NCI-H2081 (cell line): ENCODE measurements at places on chromosomes 16 and 17.

- DNase-seq: no peak
These were observed 681.9 kb downstream of the CDH11 start for GRCh38 chr16:64440005-64440404.

DNA sequence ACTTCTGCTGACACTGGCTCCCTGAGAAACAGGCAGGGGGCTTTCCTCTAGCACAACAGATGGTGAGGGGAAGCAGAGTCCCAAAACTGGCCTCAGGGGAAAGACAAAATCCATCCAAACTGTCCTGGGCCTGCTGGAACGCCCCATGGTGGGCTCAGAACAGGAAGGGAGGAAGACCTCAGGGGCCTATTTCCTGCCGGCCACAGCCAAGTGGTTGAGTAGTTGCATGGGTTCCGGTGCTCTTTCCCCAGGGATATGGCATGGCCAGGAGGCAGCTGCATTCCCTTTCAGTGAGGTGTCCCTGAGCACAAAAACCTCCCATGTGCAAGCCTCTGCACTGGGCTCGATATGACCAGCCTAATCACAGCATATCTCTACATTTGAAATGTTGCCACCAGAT, 303.0 kb upstream of the IRX5 start:
- no peak for DNase-seq

GRCh38 chr17:66865151-66865550, 30.2 kb downstream of the CACNG5 start:
- no peak for DNase-seq

DNA sequence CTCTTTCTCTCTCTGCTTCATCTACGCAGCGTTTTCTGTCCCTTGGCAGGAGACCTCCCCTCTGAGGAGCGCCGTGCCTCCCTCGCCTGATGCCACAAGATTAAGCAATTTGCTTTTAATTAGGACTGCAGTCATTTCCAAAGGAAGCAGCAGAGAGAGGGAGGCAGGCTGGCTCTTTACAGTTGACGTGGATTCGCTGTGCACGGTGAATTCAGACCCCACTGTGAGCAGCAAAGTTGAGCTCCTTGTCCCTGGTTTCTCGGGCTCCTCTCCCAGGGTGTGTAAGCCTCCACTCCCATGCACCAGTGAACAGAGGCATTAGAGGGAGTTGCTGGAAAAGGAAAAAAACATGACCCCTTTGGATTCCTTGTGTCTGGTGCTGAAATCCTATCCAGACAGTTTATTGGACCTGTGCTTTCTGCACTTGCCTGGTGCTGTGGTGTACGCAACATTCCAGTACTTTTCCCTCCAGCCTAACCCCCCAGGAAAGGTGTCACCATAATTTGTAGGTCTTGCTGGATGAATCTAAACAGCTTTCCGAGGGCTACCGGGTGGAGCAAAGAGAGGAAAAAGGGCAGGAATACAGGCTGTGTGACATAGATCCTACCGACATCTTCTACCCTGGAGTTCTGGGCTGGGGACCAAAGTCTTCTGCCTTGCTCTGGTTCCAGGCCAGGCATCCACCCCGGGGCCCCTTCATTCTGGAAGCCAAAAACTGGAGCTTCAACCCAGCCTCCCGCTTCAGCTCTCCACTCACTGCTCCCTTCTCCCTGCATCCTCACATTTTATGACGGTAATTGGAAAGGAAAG, 171.0 kb downstream of the MAF start:
- DNase-seq: no peak

DNA sequence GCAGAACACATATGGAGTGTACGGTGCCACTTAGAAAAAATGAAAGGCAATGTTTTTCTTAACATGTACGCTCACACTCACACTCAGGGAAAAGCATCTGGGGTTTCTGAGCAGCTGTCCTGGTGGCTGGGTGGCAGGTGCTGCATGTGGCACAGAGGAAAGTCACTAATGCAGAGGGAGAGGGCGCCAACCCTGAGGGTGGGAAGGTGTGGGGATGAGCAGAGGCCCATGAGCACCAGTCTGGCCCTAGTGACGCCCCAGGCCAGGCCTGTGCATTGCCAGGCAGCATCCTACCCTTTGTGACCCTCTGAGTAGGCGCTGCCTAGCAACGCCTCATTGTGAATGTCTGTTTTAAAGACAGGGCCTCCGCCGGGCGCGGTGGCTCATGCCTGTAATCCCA, 19.1 kb upstream of the LCMT1 start:
- no peak for DNase-seq

GRCh38 chr17:50523208-50523607, 9.3 kb upstream of the EPN3 start:
- DNase-seq: no peak

DNA sequence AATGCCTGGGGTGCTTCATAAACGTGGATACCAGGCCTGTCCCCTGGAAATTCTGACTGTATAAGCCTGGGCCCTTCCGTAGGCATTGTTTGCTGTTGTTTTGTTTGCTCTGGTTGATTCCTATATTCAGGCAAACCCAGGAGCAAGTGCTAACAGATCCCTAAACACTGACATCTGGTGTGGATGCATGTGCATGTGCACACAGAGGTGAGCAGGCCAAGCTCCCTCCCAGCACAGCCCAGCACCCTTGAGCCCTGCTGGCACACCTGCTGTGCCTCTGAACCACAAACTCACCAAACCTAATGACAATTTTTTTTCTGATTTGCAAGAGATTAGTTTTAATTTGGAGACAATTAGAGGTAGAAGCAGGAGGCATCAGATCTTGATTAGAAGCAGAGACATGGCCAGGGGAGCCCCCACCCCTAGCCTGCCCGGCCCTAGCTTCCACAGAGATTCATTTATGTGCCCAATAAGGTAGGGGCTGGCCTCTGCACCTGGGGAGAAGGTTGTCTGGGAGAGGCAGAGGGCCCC, 40.4 kb downstream of the TMEM132E start:
- DNase-seq: no peak

GRCh38 chr16:482468-483185, 44.9 kb upstream of the CAPN15 start:
- no peak for DNase-seq

- no peak for DNase-seq
These were observed 29.2 kb downstream of the GNA13 start for GRCh38 chr17:65027305-65027704.

GRCh38 chr16:23711785-23712184, 1.2 kb downstream of the ERN2 start:
- no peak for DNase-seq

DNA sequence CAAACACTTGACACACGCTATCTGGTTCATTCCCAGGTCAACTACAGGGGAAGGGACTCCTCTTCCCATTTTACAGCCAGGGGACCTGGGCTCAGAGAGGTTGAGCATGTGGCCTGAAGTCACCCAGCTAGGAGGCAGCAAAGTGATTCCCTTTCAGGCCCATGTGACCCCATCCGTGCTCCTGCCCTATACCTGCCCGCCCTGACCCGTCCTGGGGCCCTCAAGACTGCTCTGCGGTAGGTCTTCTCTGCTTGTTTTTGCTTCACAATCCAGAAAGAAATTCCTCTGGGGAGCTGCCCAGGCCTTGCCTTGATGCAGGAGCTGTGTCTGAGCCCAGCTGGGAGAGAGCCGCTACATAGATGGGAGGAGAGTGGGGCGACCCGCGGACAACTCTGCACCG, 161.4 kb downstream of the SDK2 start:
- DNase-seq: no peak

DNA sequence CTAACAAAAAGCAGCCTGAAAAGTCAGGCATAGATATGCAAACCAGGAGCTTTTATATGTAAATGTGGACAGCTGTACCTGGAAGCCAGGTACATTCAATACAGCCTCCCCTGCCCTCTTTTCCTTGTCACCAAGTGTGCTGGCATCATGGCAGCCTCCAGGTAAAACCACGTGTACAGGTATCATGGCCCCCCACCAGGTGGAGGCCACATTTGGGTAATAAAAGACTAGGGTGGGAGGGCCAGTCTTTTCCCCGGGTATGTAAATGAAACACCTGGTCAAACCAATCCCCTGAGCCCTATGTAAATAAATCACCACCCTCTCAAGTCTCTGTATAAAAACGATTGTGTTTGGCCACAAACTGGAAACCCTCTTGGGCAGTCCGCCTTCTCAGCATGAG, 226.4 kb upstream of the GOT2 start:
- DNase-seq: no peak

DNA sequence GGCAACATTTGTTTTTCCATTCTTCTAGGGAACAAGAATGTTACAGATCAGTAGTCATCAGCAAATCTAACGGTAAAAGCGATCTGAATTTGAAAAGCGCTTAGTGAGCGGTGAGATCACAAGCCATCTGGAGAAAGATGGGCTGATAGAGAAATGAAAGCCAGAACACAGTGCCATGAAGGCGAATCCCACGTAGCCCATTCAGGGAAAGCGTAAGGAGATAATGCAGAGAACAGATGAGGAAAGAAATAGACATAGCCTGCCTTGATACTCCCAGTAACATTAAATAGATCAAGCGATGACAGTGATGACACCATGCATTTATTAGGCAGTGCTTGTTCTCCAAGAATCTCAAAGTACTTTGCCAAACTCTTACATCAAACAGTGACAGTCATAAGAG, 183.1 kb upstream of the PSMD7 start:
- no peak for DNase-seq

DNA sequence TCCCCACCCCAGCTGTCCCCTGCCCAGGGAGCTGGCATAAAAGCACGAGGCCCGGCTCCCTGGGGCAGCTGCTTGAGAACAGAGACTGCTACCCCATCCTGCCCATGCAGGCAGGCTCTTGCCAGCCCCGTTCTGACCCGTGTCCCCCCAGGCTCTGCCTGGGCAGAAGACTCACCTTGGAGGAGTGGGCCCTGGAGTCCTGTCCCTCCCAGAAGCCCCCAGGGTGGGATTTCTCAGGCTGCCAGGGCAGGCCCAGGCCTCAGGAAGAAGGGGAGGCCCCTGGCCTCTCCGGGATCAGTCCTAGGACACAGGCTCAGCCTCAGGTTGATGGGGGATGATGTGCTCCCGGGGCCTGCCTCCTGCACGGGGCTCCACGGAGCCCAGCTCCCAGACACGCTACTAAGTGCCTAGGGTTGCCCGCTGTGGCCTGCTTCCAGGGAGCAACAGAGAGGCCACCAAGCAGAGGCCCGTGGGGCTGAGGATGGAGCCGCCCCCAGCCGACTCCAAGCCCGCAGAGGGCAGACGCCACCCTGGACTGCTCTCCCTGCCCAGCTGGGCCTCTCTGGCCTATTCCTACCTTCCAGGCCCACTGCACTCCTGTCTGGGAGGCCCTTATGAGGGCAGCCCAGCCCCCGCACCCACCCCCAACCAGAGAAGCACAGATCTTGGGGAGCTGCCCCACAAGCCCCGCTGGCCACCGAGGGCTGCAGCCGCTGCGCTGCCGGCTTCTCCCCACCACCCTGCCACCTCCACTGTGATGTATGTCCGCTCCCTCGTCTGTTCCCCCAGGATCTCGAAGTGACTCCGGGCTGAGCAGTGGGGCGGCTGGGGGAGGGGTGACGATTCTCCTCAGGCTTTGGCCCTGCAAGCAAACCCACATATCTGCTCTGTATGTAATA, 1.7 kb downstream of the NME3 start:
- no peak for DNase-seq

DNA sequence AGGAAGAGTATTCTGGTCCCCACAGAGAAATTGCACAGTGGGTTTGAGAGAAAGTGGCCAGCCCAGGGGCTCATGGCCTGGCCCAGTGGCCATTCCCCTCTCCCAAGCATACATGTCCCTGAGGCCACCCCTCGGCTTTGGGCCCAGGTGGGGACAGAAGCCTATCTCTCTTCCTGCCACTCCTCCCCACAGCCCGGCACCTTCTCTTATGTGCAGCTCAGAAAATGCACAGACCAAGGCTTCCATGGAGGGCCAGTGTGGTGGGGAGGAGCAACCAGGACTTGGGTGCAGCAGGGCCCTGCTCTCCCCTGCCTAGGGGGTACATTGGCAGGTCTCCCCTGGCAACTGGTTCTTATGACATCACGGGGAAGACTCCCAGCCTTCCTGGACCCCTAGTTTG, at the start of gene C16orf90:
Gene C16orf90 (minus strand): TSS at position 314 of the 400 bp plus-strand sequence. CDS start 68 bp downstream, at position 246.
- no peak for DNase-seq

- DNase-seq: no peak
These were observed 10.0 kb upstream of the BEAN1 start for GRCh38 chr16:66416939-66417700.

DNA sequence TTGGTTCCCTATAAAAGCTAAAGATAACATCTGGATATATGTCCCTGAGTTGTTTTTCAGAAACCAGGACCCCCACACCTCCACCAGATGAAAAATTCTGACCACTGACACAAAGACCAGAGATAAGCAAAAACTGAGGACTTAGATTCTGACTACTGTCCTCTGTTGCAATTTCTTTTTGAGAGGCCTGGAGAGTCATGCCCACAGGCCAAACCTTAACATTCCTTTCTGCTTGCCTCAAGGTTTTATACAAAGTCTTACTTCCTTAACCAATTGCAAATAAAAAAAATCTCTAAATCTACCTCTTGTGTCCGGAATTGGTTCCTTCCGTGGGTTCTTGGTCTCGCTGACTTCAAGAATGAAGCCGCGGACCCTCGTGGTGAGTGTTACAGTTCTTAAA, 228.5 kb downstream of the ABCC12 start:
- DNase-seq: no peak

GRCh38 chr17:59626756-59627155, 7.1 kb downstream of the CLTC start:
- DNase-seq: no peak

DNA sequence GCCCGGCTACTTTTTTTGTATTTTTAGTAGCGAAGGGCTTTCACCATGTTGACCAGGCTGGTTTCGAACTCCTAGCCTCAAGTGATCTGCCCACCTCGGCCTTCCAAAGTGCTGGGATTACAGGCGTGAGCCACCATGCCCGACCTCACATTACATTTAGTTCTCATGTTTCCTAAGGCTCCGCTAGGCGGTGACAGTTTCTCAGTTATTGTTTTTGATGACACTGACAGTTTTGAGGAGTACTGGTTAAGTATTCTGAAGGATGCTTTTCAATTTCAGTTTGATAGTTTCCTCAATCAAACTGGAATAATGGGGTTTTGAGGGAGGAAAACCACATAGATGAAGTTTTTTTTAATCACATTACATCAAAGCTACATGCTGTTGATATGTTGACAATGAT, 1028.5 kb downstream of the CDH8 start:
- no peak for DNase-seq

- no peak for DNase-seq
These were observed 32.3 kb downstream of the TPPP3 start for GRCh38 chr16:67361038-67361437.

DNA sequence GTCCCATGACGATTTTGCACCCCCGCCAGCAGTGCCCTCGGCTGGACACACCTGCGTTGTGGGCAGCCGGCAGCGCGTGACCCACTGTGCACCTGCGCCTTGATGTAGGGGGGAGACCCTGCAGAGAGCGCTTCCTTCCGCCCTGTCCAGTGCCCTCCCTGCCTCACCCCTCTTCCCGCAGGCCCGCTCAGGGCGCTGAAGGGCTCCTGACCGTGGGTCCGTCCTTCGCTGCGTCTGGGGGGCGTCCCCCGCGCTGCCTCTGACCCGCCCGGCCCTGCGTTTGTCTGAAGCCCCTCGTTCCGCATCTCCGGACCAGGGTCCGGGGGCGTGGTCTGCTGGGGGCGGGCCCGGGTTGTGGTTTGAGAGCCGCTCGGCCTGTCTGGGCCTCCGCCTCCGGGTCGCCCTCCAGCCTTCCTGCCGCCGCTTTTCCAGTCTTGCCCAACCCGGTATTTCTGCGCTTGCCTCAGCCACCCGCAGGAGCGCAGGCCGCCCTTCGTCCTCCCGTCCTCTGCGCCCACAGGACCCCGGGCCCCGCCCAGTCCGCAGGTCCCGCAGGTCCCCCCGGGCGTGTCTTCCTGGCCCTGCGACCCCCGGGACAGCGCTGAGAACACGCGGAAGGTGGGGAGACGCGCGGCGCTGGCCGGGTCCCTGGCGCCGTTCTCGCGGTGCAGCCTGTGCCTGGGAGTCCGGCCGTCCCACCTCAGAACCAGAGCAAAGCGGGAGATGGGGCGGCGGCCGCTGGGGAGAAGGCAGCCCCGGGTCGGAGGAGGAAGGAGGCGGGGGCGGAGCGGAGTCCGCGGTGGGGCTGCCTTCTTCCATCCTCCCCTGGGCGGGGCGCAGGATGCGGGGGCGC, 4.0 kb upstream of the IL17C start:
- DNase-seq: no peak
